ENCODE measurements at places on chromosomes 5 and 9. TPM values are rescaled to one million over a fixed set of nuclear protein-coding genes. Genes with fewer than 3 reads are reported as not detected.
A peak's percentile ranks its signal among the peaks of the same experiment; 100 is the strongest.

PRDM9 gene
- total RNA-seq, result not detected

C9 gene
- total RNA-seq, result 0.13 TPM

SLCO6A1 gene
- not detected for total RNA-seq

MYMK gene
- not detected for total RNA-seq

DNA sequence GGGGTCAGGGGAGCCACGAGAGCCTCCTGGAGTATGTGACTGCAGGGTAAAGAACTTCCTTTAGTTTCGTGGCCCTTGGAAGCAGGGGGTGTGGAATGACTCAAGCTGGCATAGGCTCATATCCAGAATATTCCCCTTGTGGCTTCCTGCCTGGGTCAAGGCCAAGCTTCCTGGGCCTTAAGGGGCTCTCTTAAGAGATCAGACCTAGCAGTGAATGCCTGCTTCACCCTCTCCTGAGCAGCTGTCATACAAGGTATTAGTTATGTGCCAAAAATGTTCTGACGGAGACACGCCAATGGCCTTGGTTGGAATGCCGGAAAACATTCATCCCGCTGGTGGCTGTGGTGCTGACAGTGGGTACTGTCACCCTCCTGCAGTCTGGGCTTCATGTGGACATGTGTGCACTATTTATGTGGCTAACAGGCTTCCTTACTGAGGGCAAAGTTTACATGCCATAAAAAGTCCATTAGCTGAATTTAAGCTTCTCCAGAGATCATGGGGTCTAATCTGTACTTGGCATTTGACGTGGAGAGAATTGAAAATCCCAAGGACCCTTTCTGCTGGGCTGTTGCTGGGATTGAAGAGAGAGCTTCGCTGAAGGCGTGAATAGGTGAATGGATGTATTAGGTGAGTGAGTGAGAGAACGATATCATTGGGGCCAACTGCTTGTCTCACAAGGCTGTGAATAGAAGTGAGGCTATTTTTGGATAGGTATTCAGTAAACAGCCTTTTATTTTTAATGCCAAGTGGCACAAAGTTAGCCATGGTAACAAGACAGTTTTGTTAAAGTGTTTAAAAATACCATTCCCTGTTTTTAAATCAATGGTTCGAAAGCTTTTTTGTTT lies 156.8 kb downstream of the MACROH2A1 start:
- no peaks in the 10 kb centered on the region for H3K36me3 ChIP-seq
- no peaks in the 10 kb centered on the region for H3K27me3 ChIP-seq
- H3K4me1 ChIP-seq, result peaks cover 6% of the 10 kb centered on the region
- DNase-seq, result no peak
- H3K27ac ChIP-seq, result peak overlapping the region; percentile 76
- no peak overlapping the region for H3K4me3 ChIP-seq

SLC9A3 gene
- total RNA-seq, result 0.93 TPM

GRCh38 chr5:176646707-176647029 lies 616 bp upstream of the TSPAN17 start:
- H3K27me3 ChIP-seq, result no peaks in the 10 kb centered on the region
- DNase-seq, result peak; percentile 80
- H3K27ac ChIP-seq, result no peak overlapping the region

TMEM252 gene
- total RNA-seq, result not detected

IRX2 gene
- total RNA-seq, result not detected

GRCh38 chr5:141560725-141561483 lies 57.9 kb downstream of the DIAPH1 start:
- no peak overlapping the region for H3K27ac ChIP-seq
- H3K4me3 ChIP-seq, result no peak overlapping the region
- H3K4me1 ChIP-seq, result peaks cover 2% of the 10 kb centered on the region
- H3K36me3 ChIP-seq, result peaks cover 4% of the 10 kb centered on the region
- no peaks in the 10 kb centered on the region for H3K27me3 ChIP-seq
- peak; percentile 87 for DNase-seq

- no peaks in the 10 kb centered on the region for H3K4me1 ChIP-seq
- H3K36me3 ChIP-seq, result no peaks in the 10 kb centered on the region
- DNase-seq, result no peak
- no peak overlapping the region for H3K27ac ChIP-seq
- no peak overlapping the region for H3K4me3 ChIP-seq
Observed at GRCh38 chr5:93201061-93201460, 380.0 kb downstream of the NR2F1-AS1 start.

GRCh38 chr9:129867136-129868022 lies 32.1 kb downstream of the USP20 start:
- no peak for DNase-seq
- H3K4me3 ChIP-seq, result no peak overlapping the region
- no peaks in the 10 kb centered on the region for H3K4me1 ChIP-seq
- H3K36me3 ChIP-seq, result no peaks in the 10 kb centered on the region

GPR150 gene
- not detected for total RNA-seq

GRCh38 chr5:122332599-122333555 lies 20.8 kb downstream of the SNCAIP start:
- no peak overlapping the region for H3K4me3 ChIP-seq
- no peaks in the 10 kb centered on the region for H3K27me3 ChIP-seq
- DNase-seq, result no peak
- peaks cover 4% of the 10 kb centered on the region for H3K4me1 ChIP-seq
- no peak overlapping the region for H3K27ac ChIP-seq

HMGXB3 gene
- 27.6 TPM for total RNA-seq

DNA sequence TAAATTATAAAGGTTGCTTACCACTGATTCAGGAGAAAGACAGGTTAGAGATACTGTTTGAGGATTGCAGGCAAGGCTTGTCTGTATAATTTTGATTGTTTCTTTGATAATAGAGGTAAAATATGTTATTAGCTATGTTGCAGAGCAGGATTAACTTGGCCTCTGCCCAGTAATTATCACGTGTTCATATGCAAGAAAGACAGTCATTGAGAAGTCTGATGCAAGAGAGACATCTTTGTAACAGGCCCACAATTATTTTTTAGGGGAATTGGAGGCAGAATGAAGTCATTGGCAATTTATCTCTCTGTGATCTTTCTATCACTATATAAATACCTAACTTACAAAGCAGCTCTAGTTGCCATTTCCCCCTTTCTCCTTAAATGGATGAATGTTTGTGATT lies 46.0 kb downstream of the SLC44A1 start:
- DNase-seq, result no peak
- H3K27ac ChIP-seq, result no peak overlapping the region
- H3K36me3 ChIP-seq, result no peaks in the 10 kb centered on the region
- no peaks in the 10 kb centered on the region for H3K4me1 ChIP-seq
- H3K4me3 ChIP-seq, result no peak overlapping the region
- H3K27me3 ChIP-seq, result no peaks in the 10 kb centered on the region

MOB3B gene
- 5.8 TPM for total RNA-seq

ECM2 gene
- 54.6 TPM for total RNA-seq

DNA sequence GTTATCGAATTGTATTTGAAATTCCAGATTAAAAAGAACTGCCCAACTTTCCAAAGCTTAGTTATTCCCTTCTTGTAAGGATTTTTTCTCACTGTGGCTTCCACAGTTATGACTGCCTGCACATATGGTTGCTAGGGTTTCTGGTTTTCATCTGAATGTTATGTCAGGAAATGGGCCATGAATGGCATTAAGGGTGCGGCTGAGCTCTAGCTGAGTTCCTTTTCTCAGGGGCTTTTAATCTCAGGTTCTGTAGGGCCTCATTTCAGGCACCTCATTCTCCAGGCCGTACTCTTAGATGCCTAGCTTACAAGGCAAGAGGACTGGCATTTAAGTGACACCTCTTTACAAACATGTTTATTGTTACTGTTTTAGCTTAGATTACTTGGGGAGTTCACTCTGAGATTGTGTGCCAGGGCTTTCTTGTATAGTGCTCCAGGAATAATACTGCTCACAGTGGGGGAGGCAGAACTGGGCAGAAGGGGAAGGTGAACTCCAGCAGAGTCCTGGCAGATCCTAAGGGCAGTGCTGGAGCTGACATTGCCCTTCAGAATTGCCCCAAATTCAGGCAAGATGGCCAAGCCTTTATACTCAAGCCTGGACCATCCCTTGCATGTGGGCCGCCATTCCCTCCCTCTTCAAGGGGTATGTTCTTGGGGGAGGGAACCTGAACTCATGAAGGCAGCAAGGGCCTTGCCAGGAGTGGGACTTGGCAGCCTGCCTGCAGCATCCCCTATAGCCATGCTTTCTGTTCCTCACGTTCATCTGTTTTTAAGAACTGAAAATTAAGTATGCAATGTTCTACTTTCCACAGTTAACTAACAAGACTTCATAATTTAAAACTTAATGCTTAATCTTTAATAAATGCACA lies 111.5 kb downstream of the KDM4C start:
- no peak overlapping the region for H3K27ac ChIP-seq
- no peaks in the 10 kb centered on the region for H3K27me3 ChIP-seq
- H3K4me1 ChIP-seq, result peaks cover 2% of the 10 kb centered on the region
- no peak overlapping the region for H3K4me3 ChIP-seq
- no peak for DNase-seq
- no peaks in the 10 kb centered on the region for H3K36me3 ChIP-seq

IFNA13 gene
- not detected for total RNA-seq

IFNK gene
- not detected for total RNA-seq

DNA sequence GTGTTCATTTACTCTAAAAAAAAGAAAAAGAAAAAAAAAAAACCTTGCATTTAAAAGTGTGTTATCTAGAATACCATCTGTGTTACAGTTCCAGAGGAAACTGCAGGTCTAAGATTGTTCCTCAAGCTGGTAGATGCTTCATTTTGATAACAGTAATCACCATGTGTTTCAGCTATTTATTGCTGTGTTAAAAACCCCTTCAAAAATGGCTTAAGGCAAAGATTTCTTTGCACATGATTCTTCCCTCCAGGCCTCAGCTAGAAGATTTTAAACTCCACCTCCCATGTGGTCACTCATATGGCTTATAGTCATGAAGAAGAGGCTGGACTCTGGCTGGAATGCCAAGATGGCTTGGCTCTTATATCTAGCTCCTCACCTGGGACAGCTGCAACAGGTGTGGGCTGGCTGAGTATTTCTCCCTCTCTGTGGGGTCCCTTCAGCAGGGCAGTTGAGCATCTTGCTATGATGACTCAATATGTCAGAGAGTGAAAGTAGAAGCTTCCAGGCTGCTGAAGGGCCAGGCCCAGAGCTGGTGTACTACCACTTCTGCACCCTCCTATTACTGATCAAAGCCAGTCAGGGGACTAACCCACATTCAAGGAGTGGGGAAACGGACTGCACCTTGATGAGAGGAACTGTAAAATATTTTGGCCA lies 920.4 kb upstream of the DMAC1 start:
- H3K4me1 ChIP-seq, result no peaks in the 10 kb centered on the region
- no peak for DNase-seq
- H3K36me3 ChIP-seq, result no peaks in the 10 kb centered on the region
- no peaks in the 10 kb centered on the region for H3K27me3 ChIP-seq

- peaks cover 7% of the 10 kb centered on the region for H3K4me1 ChIP-seq
- DNase-seq, result no peak
- H3K4me3 ChIP-seq, result no peak overlapping the region
- H3K27ac ChIP-seq, result no peak overlapping the region
- H3K36me3 ChIP-seq, result no peaks in the 10 kb centered on the region
- no peaks in the 10 kb centered on the region for H3K27me3 ChIP-seq
Observed at GRCh38 chr9:94913550-94913949, 187.1 kb downstream of the AOPEP start.

DNA sequence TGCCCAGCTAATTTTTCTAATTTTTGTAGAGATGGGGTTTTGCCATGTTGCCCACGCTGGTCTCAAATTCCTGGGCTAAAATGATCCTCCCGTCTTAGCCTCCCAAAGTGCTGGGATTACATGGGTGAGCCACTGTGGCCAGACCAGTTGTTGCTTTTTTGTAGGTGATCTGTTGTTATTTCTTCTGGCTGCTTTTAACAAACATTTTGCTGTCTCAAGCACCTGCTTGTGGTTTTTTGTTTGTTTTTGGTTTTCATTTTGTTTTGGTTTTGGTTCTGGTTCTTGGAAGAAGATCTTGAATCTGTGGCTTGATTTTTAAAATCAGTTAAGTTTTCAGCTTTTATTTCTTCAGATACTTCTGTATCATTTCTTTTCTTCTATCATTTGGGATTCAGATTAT lies 21.1 kb downstream of the ERCC6L2 start:
- H3K27me3 ChIP-seq, result no peaks in the 10 kb centered on the region
- no peaks in the 10 kb centered on the region for H3K36me3 ChIP-seq
- no peak overlapping the region for H3K27ac ChIP-seq
- no peak overlapping the region for H3K4me3 ChIP-seq
- no peaks in the 10 kb centered on the region for H3K4me1 ChIP-seq
- no peak for DNase-seq

DNA sequence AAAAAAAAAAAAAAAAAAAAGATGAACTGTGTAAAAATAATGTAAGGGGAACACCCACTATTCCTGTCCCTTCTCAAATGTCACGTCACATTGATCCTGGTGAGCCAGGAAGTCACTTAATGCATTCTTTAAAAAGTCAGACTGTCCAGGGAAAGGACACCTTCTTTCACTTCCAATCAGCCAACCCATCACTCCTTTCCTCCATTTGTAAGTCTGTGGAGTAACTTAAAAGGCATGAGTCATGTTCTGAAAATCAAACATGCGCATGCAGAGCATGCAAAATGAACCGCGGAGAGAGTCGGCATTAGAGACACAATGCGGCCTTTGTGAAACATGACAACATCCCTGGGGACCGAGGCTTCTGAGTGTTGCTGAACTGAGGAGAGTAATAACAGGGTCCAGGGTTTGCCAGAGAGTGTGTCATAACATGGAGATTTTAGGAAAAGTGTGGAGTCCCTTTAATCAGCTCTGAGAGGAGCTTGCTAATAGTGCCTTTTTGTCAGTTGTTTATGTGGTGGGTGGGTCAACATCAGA lies 77.6 kb upstream of the SEMA6A start:
- DNase-seq, result no peak
- no peak overlapping the region for H3K27ac ChIP-seq
- no peaks in the 10 kb centered on the region for H3K36me3 ChIP-seq
- no peaks in the 10 kb centered on the region for H3K27me3 ChIP-seq

SIT1 gene
- total RNA-seq, result 0.65 TPM

PRRT1B gene
- not detected for total RNA-seq

DNA sequence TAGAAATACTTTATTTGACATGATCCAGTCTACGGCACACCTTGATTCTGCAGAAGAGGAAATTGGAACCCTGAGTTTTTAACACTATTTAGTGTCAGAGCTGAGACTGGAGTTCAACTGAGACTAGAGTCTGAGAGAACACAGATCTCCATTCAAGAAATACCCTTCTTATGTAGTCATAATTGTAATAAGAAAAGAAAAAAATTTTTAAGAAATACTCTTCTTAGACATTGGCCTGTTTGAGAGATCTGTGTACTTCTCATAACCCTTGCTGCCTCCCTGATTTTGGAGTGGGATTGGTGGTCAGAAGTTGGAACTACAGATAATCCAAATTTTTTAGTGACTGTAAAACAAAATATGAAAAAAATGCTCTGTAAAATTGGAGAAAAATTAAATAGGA lies 253.4 kb downstream of the ARRDC3 start:
- H3K27me3 ChIP-seq, result no peaks in the 10 kb centered on the region
- DNase-seq, result no peak
- no peak overlapping the region for H3K4me3 ChIP-seq
- peaks cover 7% of the 10 kb centered on the region for H3K4me1 ChIP-seq
- H3K27ac ChIP-seq, result no peak overlapping the region
- H3K36me3 ChIP-seq, result no peaks in the 10 kb centered on the region

GRCh38 chr9:111440226-111440625 lies 44.0 kb downstream of the ECPAS start:
- H3K36me3 ChIP-seq, result peaks cover 1% of the 10 kb centered on the region
- no peak overlapping the region for H3K4me3 ChIP-seq
- no peak for DNase-seq
- no peak overlapping the region for H3K27ac ChIP-seq
